Forelimb muscle (tissue), 1 donor: ENCODE measurements at places on chromosomes 3 and 15.

DNA sequence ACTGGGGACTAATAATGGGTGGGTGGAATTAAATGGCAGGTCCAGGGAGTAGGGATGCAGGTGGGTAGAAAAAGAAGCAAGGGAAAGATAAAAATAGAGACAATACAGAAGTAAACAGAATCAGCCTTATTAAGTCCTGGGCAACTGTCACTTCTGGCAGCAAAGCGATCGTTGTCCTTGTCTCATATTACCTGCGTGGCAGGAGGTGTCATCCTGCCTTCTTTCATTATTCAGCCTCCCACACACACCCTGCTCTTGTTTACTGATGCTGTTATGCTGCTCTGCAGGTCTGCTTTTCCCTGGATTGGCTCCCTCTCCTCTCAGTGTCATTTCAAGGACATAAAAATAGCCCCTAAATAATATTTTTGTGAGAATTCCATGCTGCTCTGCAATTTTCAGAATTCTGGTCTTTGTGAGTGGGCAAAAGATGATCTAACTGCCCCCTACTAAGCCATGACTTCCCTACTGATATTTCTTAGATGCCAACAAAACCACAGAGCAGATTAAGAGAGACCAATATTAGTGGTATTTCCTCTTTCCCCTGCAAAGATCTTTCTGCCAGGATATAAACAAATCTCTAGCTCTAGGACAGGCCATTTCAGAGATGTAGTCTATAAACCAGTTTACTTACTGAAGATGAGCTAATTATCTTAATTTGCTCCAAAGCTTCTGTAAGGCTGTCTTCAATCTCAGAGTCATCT is 8.5 kb downstream of the VEPH1 start:
- DNase-seq = no peak

- no peak for DNase-seq
These were observed 37.2 kb downstream of the SLC6A6 start for GRCh38 chr3:14439501-14440167.

DNA sequence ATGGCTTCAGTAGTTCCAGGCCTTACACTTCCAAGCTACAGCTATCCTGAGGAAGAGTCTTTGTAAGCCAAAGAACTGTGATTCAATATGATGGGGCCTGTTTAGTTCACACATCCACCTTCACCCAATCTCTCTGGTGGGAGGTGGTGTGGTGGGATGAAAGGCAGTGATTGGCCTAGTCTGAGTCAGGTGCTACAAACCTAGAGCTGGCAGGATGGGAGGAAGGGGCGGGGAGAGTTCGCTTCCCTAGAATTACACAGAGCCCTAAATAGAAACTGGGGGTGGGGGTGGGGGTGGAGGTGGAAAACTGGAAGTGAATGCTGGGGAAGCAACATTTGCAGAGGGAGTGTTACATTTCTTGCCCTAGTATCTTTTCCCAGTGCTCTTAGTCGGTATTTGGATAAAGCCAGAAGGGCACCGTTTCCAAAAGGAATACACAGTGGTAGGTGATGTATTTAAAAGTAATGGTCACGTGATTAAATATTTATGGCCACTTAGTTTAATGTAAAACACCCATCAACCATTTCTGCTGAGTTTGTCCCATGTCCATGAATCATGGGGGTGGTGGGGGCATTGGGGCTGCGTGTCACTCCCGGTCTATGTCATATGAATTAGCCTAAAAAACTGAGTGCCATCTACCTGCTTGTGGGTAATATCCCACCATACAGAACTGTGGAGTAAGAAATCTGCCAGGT is 247.6 kb upstream of the PROK2 start:
- DNase-seq = no peak

- peak; percentile 35 for DNase-seq
These were observed 52.7 kb upstream of the SPTSSB start for GRCh38 chr3:161423911-161424522.

- no peak for DNase-seq
These were observed 51.5 kb upstream of the GSK3B start for GRCh38 chr3:120145542-120146285.

DNA sequence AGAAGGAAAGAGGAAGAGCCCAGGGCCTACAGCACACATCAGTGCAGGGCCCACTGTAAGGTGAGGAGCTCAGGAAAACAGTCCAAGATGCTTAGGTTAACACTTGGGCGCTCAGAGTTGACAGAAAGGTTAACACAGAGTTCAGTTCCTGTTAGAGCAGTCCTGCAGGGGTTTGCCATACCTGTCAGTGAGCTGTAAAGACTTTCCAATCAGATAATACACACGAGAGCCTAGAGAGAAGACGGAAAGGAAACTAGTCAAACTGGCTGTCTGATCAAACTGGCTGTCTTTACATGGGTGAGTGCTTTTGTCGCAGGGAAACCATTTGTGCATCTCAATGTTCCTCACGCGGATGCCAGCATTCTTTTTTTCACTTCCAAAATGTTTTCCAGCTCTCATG is 61.4 kb upstream of the ARHGEF26 start:
- DNase-seq = no peak

DNA sequence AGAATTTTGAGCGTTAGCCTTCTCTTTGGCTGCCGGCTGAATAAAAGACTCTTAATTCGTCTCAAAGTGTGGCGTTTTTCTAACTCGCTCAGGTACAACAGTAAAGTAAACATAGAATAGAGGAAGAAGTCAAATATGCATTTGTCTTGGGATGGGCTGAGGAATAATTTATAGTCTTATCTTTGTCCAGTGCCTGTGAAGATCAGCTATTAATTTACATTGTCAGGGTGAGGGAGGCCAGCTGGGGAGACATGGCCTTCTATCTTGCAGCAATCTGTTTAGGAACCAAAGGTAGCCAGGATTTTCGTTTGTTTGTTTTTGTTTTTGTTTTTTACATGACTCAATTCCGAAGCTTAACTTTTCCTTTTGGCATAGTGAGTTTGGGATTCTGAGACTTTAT is 100.2 kb downstream of the VPS8 start:
- no peak for DNase-seq

DNA sequence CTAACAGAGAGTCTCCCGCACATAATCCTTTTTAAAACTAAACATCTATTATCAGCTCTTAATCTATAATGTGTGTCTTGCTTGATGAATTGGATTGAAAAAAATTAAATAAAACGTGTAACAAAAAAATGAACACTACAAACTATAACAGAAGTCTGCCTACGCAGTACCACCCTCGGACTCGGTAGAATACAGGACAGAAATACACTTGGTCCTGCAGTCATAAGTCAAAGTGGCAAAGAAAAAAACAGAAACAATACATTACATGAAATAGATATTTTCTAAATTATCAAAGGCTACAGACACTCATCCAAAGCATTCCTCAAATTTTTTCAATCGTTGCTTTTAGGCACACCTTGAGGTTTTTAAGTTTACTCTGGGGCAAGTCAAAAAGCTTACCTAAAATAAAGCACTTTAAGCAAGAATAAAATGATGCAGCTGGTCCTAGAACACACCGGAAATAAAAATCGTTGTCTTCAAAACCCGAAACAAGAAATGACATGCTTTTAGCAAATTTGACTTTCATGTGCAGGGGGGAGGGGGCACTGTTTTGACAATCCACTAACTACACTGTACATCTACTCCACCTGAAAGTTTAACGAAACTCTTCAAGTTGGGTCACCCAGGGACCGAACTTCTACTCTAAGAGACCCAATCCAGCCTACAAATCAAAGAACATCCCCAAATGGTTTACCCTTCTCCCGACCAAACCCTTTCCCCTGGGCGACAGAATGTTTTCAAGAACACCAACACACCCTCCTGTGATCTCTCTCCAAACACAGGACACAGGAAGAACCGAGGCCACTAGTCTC is 1.3 kb downstream of the ADAM10 start:
- DNase-seq = no peak

GRCh38 chr15:56524915-56525314 is 60.0 kb upstream of the MNS1 start:
- DNase-seq = no peak

- DNase-seq = no peak
These were observed 246.1 kb downstream of the SHQ1 start for GRCh38 chr3:72601983-72602750.

- no peak for DNase-seq
These were observed 12.9 kb downstream of the HEG1 start for GRCh38 chr3:125042725-125043406.

DNA sequence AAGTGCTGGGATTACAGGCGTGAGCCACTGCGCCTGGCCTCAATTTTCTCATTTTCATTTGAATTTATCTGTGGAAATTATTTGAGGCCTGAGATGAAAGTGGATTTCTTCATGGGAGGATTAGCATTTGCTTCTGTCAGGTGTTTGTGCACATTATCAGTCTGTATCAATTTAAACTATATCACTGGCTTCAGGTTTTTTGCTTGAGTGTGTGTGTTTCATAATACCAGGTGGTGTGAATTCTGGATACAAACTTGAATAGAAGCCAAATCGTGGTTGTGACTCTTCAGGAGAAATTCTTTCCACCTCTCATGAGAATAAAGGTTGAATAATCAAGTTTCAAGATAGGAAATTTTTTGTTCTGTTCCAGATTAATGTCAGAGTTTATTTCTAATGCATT is 56.4 kb downstream of the CGGBP1 start:
- no peak for DNase-seq

- no peak for DNase-seq
These were observed 133.1 kb upstream of the IGSF10 start for GRCh38 chr3:151593928-151594327.

DNA sequence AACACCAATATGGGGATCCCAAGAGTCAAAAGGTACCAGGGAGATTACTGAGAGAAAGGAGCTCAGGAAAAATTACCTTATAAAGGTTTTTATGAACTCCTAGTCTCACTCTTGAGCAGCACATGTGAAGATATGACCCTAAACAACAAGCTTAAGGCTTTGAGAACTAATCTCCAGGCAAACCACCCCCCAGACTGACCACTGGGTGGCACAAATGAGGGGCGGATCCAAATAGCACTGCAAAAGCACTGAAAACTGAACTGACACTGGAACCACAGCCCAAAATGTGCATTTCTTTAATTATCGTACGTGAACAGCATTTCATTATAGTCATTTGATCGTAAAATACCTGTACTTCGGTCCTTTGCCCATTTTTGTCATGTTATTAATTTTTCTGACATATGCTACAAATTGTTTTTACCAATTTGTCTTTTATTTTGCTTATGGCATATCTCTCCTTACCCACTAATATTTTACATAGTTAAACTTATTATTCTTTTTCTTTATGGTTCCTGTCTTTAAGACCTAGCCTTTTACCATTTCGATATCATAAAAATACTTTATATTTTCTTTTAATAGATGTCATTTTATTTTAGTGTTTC is 31.5 kb upstream of the TFDP2 start:
- no peak for DNase-seq

DNA sequence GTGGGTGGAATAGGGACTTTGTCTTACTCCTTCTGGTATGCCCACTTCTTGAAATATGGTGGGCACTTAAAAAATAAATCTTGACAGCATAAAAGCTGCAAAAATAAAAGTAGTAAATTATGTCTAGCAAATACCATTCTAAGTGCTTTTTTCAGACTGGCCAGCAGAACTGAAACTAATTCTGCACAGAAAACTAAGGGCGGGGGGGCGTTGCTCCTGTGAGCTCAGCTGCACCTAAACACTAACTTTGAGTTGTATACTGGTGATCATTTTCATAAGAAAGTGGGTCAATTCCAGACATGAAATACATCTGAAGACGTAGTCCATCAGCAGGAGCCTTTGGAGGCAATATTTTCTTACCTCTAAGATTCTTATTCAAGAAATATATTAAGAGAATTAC is 114.8 kb downstream of the WDR76 start:
- DNase-seq = no peak

DNA sequence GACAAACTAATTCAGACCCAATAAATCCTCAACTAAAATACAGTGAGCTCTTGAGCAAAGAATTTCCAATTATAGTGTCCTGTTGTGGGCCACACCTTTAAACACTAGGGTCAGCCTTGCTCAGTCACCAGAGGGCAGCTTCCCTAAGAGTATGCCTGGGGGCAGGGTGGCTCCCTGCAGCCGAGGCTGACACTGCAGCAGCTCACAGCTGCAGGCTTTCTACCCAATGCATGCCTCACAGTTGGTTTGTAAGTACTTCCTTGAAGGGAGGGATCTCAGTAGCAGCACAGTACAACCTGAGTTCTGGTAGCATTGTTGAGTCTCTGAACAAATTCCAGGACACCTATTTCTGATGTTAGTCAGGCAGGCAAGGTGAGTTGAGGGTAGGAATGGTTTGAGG is 335.6 kb downstream of the TUSC7 start:
- DNase-seq = no peak

DNA sequence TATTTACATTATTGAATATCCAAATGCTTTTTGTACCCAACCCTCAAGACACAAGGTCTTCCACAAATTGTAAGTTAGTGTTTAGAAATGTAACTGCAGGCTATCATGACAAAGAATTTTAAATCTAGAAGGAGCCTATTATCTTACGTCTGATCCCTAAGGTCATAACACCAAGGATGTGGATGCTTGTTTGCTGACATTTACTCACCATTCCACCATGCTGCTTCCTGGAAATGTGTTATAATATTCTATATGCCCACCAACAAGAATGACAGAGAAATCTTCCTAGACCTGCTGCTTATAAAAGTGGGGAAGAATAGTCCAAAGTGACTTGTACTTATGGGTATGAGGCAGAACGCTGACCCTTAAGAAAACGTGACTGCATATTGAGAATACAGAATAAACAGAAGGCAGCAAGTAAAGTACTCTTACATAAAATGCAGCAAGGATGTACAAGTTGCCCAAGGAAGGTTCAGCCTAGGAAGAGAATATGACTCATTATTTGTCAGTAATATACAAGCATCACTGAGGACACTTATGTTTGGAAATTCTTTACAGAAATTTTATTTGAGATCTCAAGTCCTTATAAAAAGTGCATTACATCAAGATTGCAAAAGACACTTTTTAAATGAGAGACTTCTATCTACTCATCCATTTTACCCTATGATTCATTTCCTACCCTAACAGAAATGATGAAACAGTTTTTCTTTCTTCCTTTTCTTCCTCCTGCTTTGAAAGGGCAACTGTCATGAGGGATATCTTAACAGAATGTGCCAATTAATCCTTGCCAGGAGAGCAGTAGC is 59.6 kb downstream of the ESYT3 start:
- DNase-seq = no peak

GRCh38 chr3:124229420-124229819 is 237.5 kb upstream of the ROPN1 start:
- no peak for DNase-seq

DNA sequence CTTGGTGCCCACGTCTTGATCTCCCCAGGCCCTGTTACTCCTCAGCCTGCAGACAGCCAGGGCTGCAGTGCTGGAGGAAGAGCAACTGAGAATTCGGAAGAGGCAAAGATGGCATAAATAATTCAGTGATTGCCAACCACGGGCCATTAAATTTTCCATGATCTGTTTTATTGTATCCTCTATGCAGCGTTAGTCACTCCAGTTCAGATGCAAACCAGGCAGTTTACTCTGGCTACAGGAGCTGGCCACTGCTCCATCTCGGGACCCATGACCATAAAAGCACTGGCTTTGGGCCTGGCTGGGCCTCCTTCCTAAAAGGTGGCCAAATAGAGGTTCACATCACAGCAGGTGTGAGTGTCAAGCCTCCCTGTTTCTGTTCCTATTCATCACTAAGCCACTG is 137.6 kb upstream of the TLE3 start:
- DNase-seq = no peak

- no peak for DNase-seq
These were observed 54.7 kb downstream of the TP63 start for GRCh38 chr3:189685860-189686259.

- DNase-seq = no peak
These were observed 28.5 kb upstream of the CMSS1 start for GRCh38 chr3:99789011-99789721.
